ENCODE measurements at places on chromosomes 13 and 19.

DNA sequence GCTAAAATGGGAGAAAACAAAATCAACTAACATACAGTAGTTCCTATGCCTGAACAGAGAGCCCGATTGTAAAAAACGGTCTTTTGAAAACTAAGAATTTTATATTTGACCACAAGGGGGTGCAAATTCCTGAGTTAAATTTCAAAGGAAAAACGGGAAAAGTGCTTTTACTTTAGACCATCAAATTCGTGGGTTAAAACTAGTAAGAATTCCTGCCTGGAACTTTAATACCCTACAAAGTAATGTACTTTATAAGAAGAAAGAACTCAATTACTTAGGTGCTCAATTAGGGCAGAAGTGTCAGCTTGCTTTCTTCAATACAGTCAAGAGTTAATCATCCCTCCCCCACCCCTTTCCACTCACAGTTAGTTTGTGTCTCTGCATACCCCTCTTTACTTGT lies 69.8 kb downstream of the KCNRG start:
- DNase-seq = no peak

- no peak for DNase-seq
Measured at GRCh38 chr13:91133941-91134802, 213.3 kb upstream of the MIR17HG start.

GRCh38 chr13:68588623-68589022 lies 1358.5 kb upstream of the PCDH9 start:
- no peak for DNase-seq

DNA sequence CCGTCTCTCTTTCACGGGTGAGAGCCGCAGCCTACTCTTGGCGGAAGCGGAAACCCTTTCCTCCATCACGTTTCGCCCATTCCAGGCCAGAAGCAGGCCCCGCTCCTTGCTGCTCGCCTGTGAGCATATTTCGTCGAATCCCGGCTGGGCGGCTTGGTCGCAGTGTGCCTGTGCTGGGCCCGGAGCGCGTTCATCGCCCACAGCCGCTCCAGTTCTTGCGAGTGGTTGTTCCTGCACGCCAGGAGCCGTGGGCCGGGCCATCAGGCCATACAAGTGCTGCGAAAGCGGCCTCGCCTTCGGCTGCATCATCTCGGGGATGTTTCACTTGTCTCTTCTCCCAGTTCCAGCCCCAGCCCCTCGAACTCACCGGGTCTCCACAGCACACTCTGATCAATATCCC lies 65.0 kb downstream of the ZNF627 start:
- DNase-seq = no peak

DNA sequence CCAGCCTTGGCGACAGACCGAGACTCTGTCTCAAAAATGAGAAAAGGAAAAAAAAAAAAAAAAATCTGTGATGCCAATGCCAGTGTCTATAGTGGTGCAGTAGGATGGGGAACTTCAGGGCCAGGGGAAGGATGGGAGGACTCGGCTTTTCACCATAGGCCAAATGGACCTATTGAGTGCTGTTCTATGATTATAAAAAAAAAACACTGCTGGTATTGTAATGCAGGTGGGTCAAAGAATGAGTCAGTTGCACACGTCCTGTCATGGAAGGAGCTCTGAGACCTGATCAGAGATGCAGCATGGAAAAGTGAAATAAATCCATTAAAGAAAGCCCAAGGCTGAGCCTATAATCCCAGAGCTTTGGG lies 7.0 kb downstream of the DNAJB1 start:
- DNase-seq = no peak

- no peak for DNase-seq
Measured at GRCh38 chr19:1265615-1266128, 3.5 kb upstream of the CIRBP start.

DNA sequence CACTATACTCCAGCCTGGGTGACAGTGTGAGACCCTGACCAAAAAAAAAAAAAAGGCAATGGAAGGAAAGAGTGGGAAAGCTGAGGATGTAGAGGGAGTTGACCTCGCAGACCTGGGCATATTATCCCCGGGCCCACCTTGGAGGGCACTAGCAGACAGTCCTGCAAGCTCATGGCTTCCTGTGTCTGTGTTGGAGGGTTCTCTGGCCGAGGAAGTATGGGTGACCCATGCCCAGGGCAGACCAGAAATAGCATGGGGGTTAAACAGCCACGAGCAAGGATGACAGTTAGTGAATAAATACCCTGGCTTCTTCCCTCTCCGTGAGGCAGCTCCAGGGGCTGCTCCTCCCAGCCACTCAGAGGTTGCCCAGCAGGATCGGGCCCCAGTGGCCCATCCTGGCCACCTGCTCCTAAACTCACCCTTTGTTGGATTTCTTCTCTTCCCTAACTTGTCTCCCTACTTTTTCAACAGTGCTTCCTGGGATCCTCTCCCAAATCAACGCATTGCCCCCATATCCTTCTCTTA lies 485.8 kb downstream of the ZNF536 start:
- DNase-seq = no peak

- no peak for DNase-seq
Measured at GRCh38 chr19:42105368-42105767, 26.9 kb downstream of the POU2F2 start.

- no peak for DNase-seq
Measured at GRCh38 chr13:64556376-64556775, 2673.8 kb downstream of the PCDH9 start.

DNA sequence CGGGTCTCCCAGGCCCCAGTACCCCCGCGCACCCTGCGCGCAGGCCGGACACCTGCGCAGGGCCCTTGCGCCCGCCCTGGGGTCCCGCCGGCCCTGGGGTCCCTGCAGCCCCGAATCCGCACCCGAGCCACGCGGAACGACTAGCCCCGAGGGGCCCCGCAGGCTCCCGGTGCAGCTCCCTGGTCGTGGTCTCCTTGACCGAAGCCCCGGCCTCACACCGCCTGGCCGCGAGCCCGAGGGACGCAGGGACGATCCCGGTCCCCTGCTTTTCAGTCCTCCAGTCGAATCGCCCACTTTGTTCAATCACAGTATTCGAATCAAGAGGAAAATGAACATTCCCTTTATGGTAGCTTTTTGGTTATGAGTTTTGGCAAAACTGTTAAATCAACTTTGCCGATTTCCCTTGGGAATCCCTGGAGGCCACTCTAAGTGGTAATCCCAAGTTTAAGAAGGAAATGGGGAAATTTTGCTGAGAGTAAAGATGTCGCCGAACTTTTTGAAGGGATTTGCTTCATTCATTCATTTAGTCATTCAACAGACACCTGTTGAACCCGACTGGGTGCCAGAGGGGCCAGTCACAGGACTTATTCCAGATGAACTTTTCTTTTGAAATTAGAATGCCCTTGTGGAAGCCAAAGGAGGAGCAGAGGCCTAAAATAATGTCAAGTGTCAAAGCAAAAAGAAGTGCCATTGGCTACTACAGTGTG lies 75.0 kb downstream of the ZIC5 start:
- DNase-seq = no peak

DNA sequence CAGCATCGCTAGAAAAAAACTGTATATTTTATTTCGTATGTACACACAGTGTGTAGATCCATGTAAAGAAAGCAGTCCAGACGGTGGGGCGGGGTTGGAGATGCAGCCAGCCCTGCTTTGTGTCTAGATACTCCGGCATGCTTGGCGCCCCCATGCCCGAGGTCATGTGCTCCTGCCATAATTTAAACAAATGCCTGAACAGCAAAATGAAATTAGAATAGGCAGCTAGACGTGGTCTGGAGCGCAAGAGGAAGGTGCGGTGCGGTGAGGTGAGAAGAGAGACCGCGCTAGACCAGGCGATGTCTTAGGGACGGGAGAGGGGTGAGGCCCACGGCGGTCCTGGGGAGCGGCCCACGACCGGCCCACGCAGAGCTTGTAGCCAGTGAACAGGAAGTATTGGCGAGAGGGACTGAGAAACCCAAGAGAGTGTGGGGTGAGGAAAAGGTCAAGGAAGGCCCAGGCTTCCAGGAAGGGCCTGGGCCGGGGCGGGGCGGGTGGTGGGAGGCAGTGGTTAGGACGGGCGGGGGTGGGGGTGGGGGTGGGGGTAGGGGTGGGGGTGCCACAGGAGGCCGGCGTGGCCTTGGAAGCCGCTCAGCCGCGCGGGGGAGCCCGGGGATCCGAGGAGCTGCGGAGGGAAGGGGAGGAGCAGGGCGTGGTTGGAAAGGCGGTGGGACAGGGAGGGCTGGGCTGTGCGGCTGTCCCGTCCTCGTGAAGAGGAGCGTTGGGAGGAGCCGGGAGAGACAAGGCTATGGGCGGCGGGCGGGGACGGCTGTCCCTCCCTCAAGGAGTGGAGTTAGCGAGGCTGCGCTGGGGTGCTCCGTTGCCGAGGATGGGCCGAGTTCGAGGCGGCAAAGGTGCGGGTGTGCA lies 254.7 kb upstream of the SGCG start:
- DNase-seq = no peak

GRCh38 chr13:24270639-24271141 lies 38.7 kb upstream of the C1QTNF9 start:
- peak; percentile 37 for DNase-seq

DNA sequence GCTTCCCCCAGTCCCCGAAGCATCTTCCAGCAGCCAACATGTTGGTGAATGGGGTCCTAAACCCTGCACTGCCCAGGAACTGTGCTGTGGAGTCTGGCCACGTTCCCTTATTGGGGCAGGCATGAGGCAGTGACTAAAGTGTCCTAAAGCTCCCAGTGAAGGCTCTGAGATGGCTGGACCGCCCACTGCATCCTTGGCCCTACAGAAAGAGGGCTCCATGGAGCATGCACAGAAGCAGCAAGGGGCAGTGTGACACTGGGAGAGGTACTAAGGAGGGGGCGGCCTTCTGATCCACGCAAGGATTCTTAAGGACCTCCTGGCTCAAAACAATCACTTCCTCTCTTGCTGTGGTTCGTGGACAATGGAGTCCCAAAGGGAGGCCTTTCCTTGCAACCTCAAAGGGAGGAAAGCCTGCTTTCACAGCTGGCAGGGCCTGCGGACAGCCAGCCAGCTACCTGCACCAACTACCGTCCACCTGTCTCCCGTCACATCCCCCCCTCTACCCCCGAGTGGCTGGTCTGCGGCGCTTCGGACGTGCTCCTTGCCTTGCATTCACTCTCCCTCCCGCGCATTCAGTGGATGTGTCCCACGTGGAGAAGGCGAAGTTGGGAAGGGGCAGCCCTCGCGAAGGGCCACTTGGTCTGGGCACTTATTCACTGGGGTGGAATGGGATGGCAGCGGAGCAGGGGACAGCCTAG lies 63.9 kb upstream of the STARD13 start:
- DNase-seq = no peak

DNA sequence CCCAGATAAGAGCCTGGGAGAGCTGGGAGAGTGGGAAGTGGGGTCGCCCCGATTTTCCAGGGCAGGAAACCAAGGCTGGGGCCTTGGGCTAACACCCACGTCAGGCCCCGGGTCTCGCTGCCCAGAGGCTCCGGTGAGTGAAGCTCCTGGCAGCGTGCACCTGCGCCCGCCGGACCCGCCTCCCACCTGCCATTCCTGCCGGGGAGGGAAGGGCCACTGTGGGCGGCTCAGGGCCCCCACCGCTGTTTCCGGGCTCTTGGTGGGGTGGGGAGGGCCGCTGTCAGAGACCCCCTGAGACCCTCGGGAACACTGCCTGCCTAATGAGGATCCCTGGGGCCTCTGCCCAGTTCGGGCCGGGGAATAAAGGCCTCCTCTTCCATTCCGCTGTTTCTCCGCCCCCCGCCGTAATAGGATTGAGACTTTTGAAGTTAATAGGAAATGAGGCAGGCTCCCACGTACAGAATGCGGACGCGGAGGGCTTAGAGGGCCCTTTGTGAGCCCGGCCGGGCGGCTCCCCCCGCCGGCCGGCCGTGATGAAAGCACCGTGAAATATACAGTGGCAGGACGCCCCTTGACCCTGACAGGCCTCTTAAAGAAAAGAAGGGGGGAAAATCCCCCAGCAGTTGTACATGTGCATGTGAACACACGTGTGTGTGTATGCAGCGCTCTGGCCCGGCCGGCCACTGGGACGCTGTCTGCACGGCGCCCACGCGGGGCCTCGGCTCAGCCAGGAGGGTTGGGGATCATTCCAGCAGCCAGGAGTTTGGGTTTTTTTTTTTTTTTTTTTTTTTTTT lies 33.2 kb downstream of the EFNA2 start:
- DNase-seq = no peak

- DNase-seq = no peak
Measured at GRCh38 chr13:112928972-112929782, 39.8 kb upstream of the MCF2L start.

DNA sequence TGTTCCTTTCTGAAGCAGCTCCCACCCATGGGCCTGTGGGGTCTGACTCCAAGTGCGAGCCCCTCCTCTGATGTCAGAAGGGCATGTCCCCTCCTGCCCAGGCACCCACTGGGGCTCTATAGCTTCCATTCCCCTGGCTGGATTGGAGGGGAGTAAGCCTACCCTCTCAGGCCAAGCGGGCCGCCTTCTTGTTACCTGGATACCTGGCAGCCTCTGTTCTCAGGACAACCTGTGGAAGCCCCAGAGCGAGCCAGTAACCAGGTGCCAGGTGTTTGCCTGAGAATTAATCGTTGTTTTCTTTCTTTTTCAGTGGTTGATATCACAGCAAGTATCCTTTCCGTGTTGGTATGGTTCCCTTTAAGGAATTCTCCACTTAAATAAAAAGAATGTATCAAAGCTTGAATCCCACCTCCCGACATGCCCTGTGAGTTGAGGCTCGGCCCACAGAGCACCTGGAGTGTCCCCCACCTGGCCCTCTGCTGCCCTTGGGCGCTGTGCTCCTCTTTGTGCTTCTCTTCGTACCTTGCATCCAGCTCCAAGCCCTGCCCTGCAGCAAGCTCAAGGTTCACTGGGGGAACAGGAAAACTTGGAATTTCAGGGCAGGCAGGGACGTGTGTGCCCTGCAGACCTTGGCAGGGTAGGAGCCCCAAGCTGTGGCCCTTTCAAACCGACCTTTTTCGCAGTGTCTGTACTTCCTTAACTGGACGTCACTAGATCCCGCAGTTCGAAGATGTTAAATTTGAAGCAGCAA lies 15.0 kb downstream of the MAU2 start:
- no peak for DNase-seq

DNA sequence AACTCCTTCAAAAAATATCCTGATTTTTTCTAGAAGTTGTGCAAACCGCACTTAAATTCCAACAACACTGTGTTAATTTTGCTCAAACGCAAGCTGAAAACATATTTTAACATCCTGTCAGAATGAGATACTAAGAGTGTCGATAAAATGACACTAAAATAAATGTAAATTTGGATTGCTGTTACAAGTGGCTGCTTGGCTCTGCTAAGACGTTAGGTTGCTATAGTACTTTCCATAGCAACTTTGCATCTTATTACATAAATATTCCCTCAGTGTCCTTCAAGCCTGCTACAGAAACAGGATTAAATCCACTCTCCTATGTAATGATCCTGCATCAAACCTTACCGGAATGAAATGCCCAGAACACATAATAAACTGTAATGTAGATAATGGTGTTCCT lies 292.1 kb downstream of the DNAJC15 start:
- DNase-seq = no peak

- DNase-seq = no peak
Measured at GRCh38 chr19:13622766-13623715, 116.8 kb upstream of the CACNA1A start.

DNA sequence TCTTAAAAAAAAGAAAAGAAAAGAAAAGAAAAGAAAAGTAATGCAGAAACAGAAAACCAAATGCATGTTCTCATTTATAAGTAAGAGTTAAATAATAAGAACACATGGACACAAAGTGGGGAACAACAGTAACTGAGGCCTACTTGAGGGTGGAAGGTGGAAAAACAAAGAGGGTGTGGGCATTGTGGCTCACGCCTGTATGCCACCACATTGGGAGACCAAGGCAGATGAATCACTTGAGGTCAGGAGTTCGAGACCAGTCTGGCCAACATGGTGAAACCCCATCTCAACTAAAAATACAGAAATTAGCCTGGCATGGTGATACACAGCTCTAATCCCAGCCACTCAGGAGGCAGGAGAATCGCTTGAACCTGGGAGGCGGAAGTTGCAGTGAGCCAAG lies 8.1 kb downstream of the ZNF708 start:
- DNase-seq = no peak

- DNase-seq = no peak
Measured at GRCh38 chr13:41668130-41668757, 210.9 kb downstream of the RGCC start.

Measured in stimulated activated CD8-positive, alpha-beta memory T cell treated with anti-CD3 and anti-CD28 coated beads, Interleukin-4, amount 100 ng/mL, for 1 hour (primary cell).